ENCODE measurements at places on chromosomes 13 and 19. TPM values are rescaled to one million over a fixed set of nuclear protein-coding genes. Genes with fewer than 3 reads are reported as not detected.

CACNA1A gene
- total RNA-seq, result 0.26 TPM

MAP4K1 gene
- 2.8 TPM for total RNA-seq

RHPN2 gene
- 39.7 TPM for total RNA-seq

GJB2 gene
- total RNA-seq, result 129 TPM

PSG6 gene
- total RNA-seq, result not detected

SLC10A2 gene
- 0.13 TPM for total RNA-seq

FGF21 gene
- not detected for total RNA-seq

VSTM2B gene
- total RNA-seq, result not detected

KLK12 gene
- total RNA-seq, result 2.6 TPM
